NCI-H2029 treated with DMSO at 0.1 percent for 48 hours (cell line): ENCODE measurements at places on chromosomes 4 and X.
A peak's percentile ranks its signal among the peaks of the same experiment; 100 is the strongest.

DNA sequence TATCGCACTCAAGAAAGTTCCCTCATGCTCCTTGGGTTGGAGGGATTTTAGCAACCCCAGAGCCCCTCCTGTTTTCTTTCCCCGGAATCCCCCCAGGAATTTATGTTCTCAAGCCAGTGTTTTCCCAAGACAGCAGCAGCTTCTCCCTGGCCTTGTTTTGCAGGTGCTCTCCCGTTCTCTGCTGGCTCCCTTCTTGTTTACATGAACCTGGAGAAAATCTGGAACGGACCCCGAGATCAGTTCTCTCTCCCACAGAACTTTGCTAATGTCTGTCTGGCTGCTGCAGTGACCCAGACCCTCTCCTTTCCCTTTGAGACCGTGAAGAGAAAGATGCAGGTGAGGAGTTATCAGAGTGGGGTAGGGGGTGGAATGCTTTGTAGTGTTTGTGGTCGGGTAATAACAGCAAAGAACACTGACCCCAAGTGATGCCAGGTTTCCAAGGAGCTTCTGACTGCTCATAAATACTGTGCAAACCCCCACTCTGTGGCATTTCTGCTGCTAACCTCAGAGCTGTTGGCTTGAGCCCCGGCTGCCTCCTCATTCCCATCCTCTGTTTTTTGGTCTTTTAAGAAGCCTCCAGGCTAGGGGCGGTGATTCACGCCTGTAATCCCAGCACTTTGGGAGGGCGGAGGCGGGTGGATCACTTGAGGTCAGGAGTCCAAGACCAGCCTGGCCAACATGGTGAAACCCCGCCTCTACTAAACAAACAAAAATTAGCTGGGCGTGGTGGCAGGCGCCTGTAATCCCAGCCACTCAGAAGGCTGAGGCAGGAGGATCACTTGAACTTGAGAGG is 11.1 kb downstream of the SLC25A43 start:
- no peak for DNase-seq

DNA sequence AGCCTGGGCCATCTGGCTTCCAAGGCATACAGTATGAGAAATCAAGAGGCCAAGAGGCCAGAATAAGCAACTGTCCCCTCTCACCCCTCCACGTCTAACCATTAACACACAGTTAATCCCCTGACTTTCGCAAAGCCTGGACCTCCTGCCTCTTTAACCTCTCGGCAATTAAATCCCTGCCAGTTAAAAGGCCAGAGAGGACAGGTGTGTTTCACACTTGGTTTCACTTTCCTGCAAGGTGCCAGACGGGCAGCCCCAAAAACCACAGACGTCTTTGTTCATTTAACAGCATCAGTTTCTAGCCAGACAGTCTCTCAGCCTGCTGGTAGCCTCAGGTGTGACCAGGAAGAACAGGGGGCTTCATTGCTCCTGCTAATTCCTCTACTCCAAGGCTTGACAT is 91.1 kb upstream of the KIT start:
- peak; percentile 48 for DNase-seq

GRCh38 chrX:47366041-47366722 is 4.2 kb upstream of the ZNF157 start:
- DNase-seq, result peak; percentile 75

- no peak for DNase-seq
Measured at GRCh38 chr4:156188596-156188995, 234.9 kb upstream of the CTSO start.

DNA sequence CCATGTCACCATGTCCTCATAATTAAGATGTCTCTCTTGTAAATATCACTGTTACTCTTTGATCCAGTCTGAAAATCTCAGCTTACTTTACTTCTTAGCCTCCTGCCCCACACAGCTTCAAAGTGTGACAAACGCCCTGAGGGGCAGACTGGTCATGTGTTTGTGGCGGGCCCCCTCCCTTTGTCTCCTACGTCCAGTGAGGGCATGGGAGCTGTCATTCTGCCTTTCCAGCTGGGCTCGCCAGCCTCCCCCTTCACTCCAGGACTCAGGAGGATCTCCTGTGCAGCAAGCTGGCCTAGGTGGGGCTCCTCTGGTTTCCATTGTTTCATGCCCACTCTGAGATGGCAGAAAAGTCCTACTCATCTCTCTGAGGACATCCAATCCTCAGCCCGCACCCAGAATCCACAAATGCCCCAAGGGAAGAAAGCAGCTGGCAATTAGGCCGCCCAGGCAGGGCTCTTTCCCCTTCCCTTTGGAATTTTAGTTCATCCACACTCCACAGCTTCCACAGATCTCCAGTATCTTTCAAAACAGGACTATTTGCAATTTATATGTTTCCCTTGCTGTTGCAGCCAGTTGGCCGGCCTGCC is 86.4 kb upstream of the C4orf50 start:
- DNase-seq, result no peak

GRCh38 chrX:54237014-54237413 is 54.0 kb upstream of the FAM120C start:
- no peak for DNase-seq

GRCh38 chr4:177052211-177052934 is 257.3 kb upstream of the NEIL3 start:
- DNase-seq, result no peak

DNA sequence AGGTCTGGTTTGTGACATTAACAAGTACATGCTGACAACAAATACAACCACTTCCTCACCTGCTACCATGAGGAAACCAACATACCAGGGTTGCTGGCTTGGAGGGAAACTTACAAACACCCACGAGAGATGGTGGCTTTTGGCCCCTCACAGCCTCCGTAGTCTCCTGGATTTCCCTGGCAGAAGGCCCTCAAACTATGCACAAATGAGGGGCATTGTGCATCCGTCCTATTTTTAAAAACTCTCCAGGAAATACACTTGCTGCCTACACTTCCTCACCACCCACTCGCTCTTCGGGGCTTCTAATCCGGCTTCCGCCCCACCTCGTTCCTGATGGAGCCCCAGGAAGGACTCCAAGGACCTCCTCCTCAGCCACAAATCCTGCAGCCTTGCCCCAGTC is 355.0 kb upstream of the GATB start:
- DNase-seq, result no peak

- DNase-seq, result no peak
Measured at GRCh38 chrX:153526042-153526441, 8.6 kb downstream of the ATP2B3 start.

GRCh38 chr4:38105475-38106220 is 145.4 kb downstream of the PTTG2 start:
- DNase-seq, result peak; percentile 29

DNA sequence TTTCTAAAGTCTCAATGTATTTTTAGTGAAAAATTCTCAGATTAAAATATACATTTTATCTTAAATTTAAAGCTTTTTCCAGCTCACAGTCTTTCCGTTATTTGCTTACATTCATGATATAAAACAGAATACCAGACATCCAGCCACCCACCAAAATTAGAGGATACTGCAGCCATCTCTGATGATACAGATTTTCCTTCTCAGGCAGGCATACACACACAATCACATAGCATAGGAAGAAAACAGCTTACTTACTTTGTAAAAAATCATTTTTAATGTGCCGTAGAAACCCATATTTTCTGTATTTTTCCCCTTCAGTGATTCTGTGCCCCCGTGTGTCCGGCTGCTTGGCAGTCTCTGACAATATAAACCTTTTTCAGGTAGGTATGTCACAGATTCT is 183.7 kb downstream of the FBXW7 start:
- no peak for DNase-seq

GRCh38 chr4:20617678-20618396 is 82.4 kb upstream of the PACRGL start:
- DNase-seq, result no peak

GRCh38 chrX:49850028-49850427 is 20.9 kb downstream of the PAGE4 start:
- DNase-seq, result no peak

GRCh38 chrX:109036624-109037023 is 300.3 kb upstream of the IRS4 start:
- no peak for DNase-seq

DNA sequence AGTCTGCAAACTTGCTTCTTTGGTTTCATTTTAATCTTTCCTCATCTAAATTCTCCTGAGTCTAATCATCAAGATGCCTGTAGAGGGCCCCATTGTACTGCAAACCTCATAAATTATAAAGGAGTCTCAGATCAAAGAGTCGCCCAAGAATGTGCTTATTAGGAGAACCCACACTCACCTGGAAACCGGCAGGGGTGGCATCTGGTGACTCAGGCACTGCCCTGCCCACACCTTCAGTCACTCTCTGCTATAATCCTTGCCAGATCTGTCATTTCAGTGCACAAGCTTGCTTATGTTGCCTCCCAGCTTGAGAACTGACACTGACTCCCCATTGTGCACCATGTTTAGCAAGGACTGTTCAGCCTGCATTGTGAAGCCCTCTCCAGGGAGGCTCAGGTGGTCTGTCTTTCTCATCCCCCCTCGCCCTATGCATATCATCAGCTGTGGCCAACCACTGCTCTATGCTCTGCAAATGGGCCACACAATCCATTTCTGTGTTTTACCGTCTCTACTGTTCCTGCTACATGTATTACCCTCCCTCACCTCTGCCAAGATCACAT is 12.4 kb downstream of the EPGN start:
- DNase-seq, result peak; percentile 15

DNA sequence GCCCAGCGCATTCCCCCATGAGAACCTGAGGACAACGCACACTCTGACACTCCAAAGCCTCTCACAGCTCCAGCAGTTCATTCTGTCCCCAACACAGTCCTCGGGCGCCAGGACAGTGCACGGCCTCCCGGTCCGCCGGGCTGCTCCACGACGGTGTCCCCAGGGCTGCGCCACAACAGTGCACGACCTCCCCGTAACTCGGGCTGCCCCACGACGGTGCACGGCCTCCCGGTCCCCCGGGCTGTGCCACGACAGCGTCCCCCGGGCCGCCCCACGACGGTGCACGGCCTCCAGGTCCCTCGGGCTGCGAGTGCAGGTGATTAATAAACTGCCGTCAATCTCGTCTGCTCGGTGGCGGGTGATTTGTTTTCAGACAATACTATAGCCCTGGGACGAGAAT is 585.1 kb upstream of the FRG1 start:
- DNase-seq, result no peak
